ENCODE measurements at places on chromosomes 3 and 15.

GRCh38 chr3:197487911-197488391 lies 67.8 kb downstream of the BDH1 start:
- no peak for DNase-seq

GRCh38 chr3:28544236-28544635 lies 195.6 kb upstream of the AZI2 start:
- no peak for DNase-seq

DNA sequence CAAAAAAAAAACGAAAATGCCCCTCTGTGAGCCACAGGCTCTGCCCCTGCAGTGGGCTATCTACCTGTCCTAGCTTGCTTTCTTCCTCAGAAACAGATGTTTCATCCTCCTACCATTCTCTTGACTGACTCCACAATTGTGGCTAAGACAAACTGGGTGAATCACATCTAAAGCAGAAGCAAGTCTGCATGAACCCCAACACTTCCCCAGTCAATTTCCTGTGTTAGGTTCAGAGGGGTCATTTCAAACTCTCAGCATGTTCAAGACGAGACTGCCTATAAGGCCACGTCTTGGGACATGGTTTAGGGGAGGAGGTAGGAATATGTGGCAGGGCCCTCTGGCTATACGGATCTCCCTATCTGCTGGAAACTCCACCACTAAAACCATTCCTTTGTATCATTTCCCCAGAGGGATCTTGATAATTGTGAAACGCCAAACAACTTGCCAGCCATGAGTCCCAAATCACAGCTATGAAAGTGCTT lies 28.6 kb upstream of the ANKDD1A start:
- no peak for DNase-seq

DNA sequence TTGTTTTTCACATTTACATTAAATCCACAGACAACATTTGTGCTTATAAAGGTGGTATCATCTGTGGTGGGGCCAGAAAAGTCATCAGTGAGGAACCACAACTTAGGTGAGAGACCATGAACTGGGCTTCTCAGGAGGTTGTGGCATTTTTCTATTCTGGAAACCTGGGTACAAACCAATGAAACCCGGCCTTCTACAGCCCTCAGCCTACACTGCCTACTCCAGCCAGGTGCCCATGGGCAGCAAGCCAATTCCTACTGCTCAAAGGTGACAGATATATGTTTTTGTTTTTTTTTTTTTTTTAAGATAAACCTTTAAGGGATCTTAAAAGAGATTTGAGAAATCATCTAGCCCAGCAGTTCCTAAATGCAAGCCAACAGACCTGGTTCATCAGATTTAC lies 20.3 kb downstream of the SPG21 start:
- DNase-seq: no peak

DNA sequence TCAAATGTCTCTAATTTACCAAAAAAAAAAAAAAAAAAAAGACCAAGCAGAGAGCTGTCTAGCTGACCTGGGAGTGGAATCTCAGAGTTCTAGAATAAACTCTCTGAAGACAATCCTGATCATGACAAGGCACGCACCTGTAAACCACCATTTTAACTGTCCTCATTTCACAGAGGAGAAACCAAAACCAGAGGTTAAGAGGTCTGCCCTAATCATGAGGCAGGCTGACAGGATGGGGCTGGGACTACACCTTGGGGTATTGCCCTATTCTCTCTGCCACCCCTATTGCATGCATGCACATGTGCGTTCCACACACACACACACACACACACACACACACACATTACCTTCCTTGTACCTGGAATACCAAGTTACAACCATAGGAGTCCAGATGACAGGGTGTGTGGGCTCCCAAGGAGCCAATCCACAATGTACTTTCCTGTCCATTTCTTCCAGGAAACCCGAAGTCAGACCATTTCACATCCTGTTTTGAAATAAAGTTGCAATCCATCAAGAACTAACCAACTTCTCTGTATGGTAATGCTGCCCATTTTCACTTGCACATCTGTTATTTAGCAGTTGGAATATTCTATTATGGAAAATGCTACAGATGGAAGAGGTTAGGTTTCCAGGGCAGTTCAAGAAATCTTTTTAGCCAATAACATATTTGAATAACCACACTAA lies 34.6 kb downstream of the HSPBAP1 start:
- no peak for DNase-seq

DNA sequence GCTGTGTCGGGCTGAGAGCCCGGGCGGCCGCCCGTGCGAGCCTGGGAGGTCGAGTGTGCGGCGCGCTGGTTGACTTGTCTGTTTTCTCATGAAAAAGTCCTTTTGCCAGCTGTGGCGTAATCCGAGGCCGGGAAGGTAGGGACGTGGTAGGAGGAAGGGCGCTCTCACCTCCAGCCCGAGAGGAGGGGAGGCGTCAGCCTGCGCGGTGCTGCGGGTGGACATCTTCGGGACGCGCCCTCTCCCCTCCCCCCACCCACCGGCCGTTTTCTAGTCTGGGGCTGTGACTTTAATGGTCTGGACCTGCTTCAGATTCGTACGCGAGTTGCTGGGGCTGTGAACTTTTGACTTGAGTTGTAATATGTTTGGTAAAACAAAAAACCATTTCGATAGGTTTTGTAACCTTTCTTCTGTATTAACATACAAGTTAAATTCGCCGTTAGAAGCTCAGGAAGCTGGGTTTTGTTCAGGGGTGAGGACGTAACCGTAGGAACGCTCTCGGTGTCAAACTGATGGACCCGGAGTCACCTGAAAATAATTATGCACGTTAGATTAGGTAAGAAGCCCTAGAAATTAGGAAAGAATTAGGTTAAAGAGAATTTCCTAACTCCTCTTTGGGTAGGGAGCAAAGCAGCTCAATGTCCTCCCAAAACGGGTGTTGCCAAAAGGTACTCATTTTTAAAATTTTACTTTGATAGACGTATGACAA lies 762 bp downstream of the NCK1 start:
- peak; percentile 24 for DNase-seq

DNA sequence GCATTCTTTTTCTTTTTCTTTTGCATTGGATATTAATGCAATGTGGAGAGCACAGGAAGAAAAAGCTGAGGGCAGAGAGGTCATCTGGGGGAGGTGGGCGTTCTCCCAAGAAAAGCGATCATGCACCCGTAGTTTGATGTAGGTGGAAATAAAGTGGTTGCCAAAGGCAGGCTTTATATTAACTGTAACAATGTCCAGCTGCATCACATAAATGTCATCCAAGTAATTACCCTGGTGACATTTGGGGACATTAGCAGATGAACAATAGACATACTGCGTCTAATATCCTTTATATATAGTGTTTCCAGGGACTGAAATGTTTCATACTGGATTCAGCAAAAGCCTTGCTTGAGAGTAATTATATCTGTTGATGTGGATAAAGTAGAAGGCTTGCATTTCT lies 135.5 kb downstream of the CNTN6 start:
- DNase-seq: no peak

DNA sequence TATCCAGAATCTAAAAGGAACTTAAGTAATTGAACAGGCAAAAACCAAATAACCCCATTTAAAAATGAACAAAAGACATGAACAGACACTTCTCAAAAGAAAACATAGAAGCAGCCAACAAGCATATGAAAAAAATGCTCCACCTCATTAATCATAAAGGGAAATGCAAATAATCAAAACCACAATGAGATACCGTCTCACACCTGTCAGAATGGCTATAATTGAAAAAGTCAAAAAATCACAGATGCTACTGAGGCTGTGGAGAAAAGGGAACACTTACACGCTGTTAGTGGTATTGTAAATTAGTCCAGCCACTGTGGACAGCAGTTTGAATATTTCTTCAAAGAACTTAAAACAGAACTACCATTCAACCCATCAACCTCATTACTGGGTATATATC lies 220.7 kb downstream of the MEX3B start:
- DNase-seq: peak; percentile 55

DNA sequence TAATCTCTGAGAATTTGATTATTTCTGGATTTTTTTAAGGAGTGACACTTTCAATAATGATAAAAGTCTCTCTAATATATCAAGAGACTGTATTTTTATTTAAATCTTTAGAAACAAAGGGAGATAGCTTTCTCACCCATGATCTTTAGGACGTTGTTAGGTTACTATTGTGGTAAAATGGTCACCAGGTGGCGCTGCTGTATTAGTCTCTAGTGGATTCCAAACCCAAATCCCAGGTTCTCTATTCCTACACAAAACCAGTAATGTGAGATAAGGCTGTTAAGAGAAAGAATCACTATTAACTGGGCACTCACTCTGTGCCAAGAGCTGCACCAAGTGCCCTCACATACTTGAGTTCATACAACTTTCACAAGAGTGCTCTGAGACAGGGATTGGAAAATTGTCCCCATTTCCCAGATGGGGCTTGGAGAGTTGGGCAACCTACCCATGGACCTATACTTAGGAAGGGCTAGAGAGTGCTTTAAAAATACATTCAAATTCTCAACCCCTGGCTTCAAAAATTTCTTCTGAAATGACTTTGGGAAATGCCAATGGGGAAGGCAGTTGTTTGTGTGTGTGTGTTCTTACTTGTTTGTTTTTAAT lies 593.4 kb upstream of the TGFBR2 start:
- no peak for DNase-seq

DNA sequence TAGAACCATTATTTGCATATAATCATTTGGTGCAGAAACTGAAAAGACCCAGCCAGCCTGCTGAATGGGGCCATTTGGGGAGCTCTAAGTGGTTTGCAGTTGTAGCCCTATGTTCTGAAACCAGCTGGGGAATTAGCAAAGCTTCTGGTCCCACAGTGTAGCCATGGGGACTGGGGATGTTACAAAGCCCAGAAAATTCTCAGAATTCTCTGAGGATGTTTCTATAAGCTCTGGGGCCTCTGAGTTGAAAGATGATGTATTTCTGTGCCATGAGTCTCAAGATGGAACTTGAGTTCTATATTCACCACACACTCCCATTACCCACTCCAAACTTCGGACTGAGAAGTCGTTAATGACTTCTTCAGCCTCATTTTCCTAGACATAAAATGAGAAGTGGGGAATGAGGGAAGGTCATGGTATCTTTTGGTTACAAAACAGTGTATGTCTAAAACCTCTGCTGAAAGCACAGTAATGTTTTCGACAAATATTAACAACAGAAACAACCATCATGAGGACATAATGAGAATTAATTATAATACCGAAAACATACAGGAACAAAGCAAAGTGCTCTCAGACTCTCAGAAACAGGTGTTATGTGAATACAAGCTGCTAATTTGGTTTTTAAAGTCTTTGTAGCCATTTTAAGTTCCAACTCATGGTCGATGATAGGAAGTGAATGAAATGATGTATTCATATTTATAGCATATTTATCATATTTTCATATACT lies 89.4 kb downstream of the RFTN1 start:
- DNase-seq: no peak
